ENCODE measurements at places on chromosomes 3 and 15.
A peak's percentile ranks its signal among the peaks of the same experiment; 100 is the strongest.

- peaks cover 2% of the 10 kb centered on the region for H3K36me3 ChIP-seq
- no peak overlapping the region for H3K4me3 ChIP-seq
- H3K4me1 ChIP-seq, result peaks cover 19% of the 10 kb centered on the region
- H3K27me3 ChIP-seq, result no peaks in the 10 kb centered on the region
- H3K27ac ChIP-seq, result no peak overlapping the region
These were observed 118.3 kb downstream of the FNDC3B start for GRCh38 chr3:172157564-172158258.

DNA sequence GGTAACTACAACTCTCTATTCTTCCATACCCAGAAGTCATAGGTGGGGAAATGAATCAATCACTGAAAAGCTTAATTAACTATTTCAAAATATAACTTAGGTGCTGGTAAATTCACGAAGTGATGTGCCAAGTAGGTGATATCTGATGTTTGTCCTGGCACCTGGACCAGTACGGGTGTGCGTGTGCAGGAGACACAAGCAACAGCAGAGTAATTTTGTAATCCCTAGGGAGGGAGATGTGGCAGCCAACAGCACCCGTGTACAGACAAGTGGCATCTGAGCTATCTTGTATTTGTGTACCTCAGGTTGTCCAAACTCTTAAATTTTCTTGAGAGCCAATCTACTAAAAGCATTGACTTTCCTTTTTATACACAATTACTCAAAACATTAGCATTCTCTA lies 22.8 kb downstream of the USF3 start:
- DNase-seq, result no peak
- peaks cover 4% of the 10 kb centered on the region for H3K36me3 ChIP-seq
- H3K27me3 ChIP-seq, result no peaks in the 10 kb centered on the region
- H3K4me3 ChIP-seq, result no peak overlapping the region
- H3K27ac ChIP-seq, result no peak overlapping the region

- DNase-seq, result no peak
- H3K27ac ChIP-seq, result peak overlapping the region; percentile 90
- no peak overlapping the region for H3K4me3 ChIP-seq
These were observed 34.9 kb upstream of the CLK3 start for GRCh38 chr15:74580538-74581350.

GRCh38 chr3:19885468-19885867 lies 48.5 kb downstream of the EFHB start:
- H3K27me3 ChIP-seq, result no peaks in the 10 kb centered on the region
- DNase-seq, result peak; percentile 53
- no peaks in the 10 kb centered on the region for H3K4me1 ChIP-seq
- no peak overlapping the region for H3K4me3 ChIP-seq
- no peaks in the 10 kb centered on the region for H3K36me3 ChIP-seq

GRCh38 chr3:192864941-192865340 lies 52.7 kb downstream of the MB21D2 start:
- no peaks in the 10 kb centered on the region for H3K36me3 ChIP-seq
- H3K4me3 ChIP-seq, result no peak overlapping the region
- no peaks in the 10 kb centered on the region for H3K27me3 ChIP-seq
- H3K4me1 ChIP-seq, result peaks cover 26% of the 10 kb centered on the region

DNA sequence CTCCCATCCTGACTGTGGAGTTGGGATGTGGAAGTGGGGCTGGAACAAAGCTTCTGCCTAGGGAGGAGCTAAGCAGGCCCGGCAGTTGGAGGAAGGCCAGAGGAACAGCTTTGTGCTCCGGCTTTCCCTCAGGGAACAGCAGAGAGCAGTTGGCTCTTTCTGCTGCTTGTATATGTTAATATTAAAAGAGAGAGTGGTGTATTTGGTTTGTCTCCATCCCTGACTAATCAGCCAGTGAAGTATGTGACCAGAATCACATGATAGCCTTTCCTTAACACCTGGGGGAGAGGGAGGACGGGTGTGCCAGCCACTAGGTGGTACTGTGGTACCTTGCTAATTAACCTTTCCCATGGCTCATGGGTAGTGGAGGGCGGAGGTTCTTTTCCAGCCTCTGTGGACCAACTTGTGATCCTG lies 10.0 kb downstream of the EIF2B5 start:
- peaks cover 55% of the 10 kb centered on the region for H3K36me3 ChIP-seq
- DNase-seq, result peak; percentile 60
- H3K4me3 ChIP-seq, result no peak overlapping the region
- H3K4me1 ChIP-seq, result peaks cover 4% of the 10 kb centered on the region
- H3K27me3 ChIP-seq, result no peaks in the 10 kb centered on the region

GRCh38 chr3:14462738-14463137 lies 60.3 kb downstream of the SLC6A6 start:
- no peak overlapping the region for H3K4me3 ChIP-seq
- H3K27me3 ChIP-seq, result no peaks in the 10 kb centered on the region
- peak overlapping the region; percentile 18 for H3K27ac ChIP-seq
- peaks cover 63% of the 10 kb centered on the region for H3K36me3 ChIP-seq
- H3K4me1 ChIP-seq, result peaks cover 8% of the 10 kb centered on the region

GRCh38 chr3:160697637-160698380 lies 20.8 kb downstream of the ARL14 start:
- H3K36me3 ChIP-seq, result no peaks in the 10 kb centered on the region
- DNase-seq, result peak; percentile 24
- H3K27ac ChIP-seq, result no peak overlapping the region

- H3K4me3 ChIP-seq, result no peak overlapping the region
- H3K27me3 ChIP-seq, result no peaks in the 10 kb centered on the region
- no peak for DNase-seq
- peaks cover 3% of the 10 kb centered on the region for H3K4me1 ChIP-seq
These were observed 258.0 kb upstream of the RARB start for GRCh38 chr3:25170021-25170420.

DNA sequence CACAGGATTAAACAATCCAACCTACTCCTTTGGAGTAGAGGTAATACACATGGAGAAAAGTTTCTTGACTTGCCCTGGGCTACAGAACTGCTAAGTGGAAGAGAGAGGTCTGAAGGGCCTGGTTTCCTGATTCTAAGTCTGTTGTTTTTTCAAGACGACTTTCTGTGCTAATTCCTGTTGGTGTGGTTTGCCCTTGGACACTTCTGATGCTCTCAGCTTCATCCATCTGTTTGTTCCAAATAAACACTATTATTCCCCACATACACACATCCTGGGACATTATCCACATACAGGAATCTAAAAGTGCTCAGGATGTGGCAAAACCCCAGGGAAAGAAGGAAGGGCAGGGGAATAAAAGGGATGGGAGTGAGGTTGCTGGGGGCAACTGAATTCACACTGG lies 393.5 kb upstream of the TBL1XR1 start:
- no peaks in the 10 kb centered on the region for H3K36me3 ChIP-seq
- H3K4me3 ChIP-seq, result no peak overlapping the region
- no peaks in the 10 kb centered on the region for H3K27me3 ChIP-seq
- H3K4me1 ChIP-seq, result peaks cover 18% of the 10 kb centered on the region
- DNase-seq, result no peak
- H3K27ac ChIP-seq, result peak overlapping the region; percentile 59

GRCh38 chr3:31129241-31129640 lies 234.8 kb upstream of the GADL1 start:
- peaks cover 4% of the 10 kb centered on the region for H3K4me1 ChIP-seq
- H3K4me3 ChIP-seq, result no peak overlapping the region
- no peak for DNase-seq
- no peak overlapping the region for H3K27ac ChIP-seq

Measured in trophoblast cell (in vitro differentiated cells and primary cell).